Stimulated activated CD8-positive, alpha-beta memory T cell treated with anti-CD3 and anti-CD28 coated beads, Interleukin-4, amount 100 ng/mL, for 48 hours (primary cell): ENCODE measurements at places on chromosomes 7 and 10.

GRCh38 chr7:102004229-102004628 is 186.8 kb downstream of the CUX1 start:
- DNase-seq = no peak

GRCh38 chr7:108097703-108098102 is 32.5 kb downstream of the LAMB4 start:
- no peak for DNase-seq

DNA sequence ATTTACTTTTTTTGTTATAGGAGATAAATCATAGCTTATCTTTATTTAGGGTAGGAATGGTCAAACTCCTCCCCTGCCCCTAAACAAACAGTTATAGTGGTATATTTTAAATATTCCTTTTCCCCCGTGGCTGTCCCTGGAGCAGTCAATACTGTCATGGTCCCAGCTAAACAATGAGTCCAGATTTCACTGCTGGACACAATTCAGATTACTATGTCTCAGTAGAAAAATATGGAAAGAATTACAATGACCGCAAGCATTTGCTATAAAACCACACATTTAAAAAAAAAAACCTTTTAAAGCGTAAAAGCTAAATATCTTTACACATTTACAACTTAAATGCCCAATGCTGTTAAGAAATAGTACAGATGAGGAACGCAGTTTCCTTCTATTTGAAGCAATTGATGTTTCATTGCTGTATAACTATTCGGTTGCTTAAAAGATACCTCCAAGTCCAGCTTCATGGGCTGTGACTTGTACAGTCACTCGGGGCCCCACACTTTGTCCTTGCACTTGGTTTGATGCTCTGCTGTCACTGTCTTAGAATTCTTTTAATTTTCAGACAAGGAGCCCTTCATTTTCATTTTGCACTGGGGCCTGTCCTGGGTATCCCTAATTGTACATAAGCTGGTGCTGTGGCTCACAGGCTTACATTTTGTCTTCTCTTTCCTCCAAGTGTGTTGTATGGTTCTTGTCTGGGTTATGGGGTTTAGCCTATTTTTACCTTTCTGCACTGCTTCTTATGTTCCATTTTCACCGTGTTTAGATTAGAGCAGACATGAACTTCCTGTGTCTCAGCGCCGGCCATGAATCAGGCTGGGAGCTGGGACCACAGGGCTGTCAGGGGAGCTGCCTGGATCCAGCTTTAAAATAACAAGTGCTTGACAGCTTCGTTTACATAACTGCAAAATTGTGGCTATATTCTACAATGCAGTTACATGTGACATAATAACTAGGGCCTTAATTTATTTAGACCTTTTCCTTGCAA is 530.2 kb upstream of the FZD8 start:
- no peak for DNase-seq

GRCh38 chr10:123766761-123767160 is 100.6 kb downstream of the GPR26 start:
- DNase-seq = no peak

GRCh38 chr10:111756217-111757061 is 427.1 kb downstream of the GPAM start:
- DNase-seq = peak; percentile 29

DNA sequence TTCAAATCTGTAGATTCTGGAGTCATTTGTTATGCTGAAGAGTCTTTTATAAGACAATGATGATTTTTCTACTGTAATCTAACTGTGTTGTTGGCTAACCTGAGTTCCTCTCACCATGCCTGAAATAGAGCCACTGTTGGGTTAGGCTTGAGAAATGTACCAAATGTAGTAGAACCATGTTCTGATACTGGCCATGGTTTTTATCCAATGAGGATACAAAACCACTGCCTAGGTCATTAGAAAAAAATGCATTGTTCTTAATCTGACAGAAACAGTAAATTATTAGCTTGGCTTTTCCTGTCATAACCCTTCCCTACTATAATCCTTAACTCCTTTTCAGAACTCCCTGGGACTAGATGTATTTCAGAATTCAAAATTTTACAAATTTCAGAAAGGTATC is 86.6 kb downstream of the RAPGEF5 start:
- DNase-seq = no peak

- no peak for DNase-seq
Observed at GRCh38 chr10:10138685-10139084, 879.0 kb upstream of the CELF2 start.
